T-helper 2 cell treated with Interferon-gamma antibody and Interleukin-4, amounts not matched to agents 100 ng/mL and 5 ng/mL, for 36 hours (primary cell): ENCODE measurements at places on chromosomes 7 and 10. TPM values are rescaled to one million over a fixed set of nuclear protein-coding genes. Genes with fewer than 3 reads are reported as not detected.

Gene DIP2C
- total RNA-seq: 2.5 and 2.7 TPM in 2 replicates

Gene ASAH2
- total RNA-seq: 1.3 and 1.7 TPM in 2 replicates

Gene TMEM139
- 0.89 and 1.2 TPM in 2 replicates for total RNA-seq

Gene BMPER
- not detected in 2 replicates for total RNA-seq

Gene ACBD5
- total RNA-seq: 19.5 and 19.7 TPM in 2 replicates

Gene CFAP69
- not detected in 2 replicates for total RNA-seq

Gene ACSL5
- total RNA-seq: 61.0 and 62.7 TPM in 2 replicates

Gene HOXA7
- total RNA-seq: not detected in 2 replicates
